Uterus (tissue), 4 donors: ENCODE measurements at places on chromosomes 11 and 22. TPM values are rescaled to one million over a fixed set of nuclear protein-coding genes. Genes with fewer than 3 reads are reported as not detected.

The BRSK2 gene
- 2.2 TPM for total RNA-seq

DNA sequence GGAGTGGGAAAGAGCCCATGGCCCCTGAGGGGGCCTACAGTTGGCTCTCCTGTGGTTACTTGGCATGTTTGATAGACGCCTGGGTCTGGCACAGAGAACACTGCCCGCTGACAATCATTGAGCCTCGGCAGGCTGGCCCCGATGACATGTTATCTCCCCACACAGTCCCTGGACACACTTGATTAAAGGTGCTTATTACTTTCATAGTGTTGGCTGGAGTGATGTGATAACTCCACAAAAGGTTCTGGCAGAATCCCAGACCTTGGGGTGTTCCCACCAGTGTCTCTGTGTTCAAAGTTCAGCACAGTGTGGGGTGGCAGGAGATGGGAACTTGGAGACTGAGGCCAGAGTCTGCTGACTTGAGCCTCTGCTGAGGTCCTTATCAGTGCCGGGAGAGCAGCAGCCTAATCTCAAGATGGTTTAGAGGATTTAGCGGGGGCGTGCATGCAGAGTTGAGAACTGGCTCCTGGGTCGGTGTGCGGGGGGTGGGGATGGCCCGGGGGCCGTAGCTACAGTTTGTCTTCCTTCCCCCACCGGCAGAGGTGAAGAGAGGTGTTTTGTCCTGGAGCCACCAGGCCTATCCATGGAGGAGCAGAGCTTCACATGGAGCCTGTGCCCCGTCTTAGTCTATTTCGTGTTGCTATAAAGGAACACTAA lies 22.5 kb downstream of the PARVB start:
- H3K27ac ChIP-seq = no peak overlapping the region
- no peaks in the 10 kb centered on the region for H3K36me3 ChIP-seq
- H3K4me1 ChIP-seq = no peaks in the 10 kb centered on the region
- no peaks in the 10 kb centered on the region for H3K27me3 ChIP-seq
- DNase-seq = no peak

GRCh38 chr11:60530454-60531100 lies 15.4 kb downstream of the MS4A13 start:
- H3K36me3 ChIP-seq = no peaks in the 10 kb centered on the region
- no peaks in the 10 kb centered on the region for H3K4me1 ChIP-seq
- no peak overlapping the region for H3K27ac ChIP-seq

DNA sequence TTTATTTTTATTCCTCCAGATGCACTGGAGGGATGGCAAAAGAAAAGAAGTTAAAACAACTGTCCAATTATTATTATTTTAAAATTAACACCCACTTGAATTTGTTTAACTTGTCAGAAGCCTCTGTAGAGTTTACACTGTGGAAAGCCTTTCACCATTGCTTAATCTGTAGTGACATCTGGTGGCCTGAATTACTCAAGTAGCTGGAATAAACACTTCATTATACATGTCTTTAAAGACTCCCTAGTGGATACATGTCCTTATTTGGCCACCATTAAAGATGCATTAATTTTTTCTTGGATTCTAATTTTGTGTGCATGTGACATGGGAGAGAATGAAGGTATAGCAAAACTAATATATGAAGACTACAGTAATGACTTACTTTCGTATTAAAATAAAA lies 1496.5 kb downstream of the FAM181B start:
- H3K27ac ChIP-seq = no peak overlapping the region
- H3K4me1 ChIP-seq = no peaks in the 10 kb centered on the region
- H3K27me3 ChIP-seq = no peaks in the 10 kb centered on the region

The NXPE1 gene
- total RNA-seq = not detected

- H3K4me1 ChIP-seq = no peaks in the 10 kb centered on the region
- H3K36me3 ChIP-seq = no peaks in the 10 kb centered on the region
- DNase-seq = no peak
Measured at GRCh38 chr11:86313793-86314192, 11.8 kb downstream of the HIKESHI start.

DNA sequence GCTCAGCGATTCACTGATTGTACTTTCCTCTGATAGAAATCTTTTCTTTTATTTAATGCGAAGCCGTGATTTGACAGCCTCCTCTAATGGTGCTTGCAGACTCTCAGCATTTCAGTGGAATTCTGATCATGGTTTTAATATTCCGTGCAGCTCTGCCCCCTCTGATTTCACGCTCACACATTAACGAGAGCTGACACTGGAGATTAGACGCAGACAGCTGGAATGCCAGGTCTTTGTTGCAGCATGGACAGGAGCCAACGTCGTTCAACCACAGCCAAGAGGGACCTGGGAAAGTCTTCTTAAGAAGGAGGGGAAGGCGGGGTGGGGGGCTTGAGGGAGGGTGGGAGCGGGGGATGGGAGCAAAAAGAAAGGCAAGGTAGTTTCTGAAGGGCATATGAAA lies 186.4 kb downstream of the BLID start:
- no peaks in the 10 kb centered on the region for H3K27me3 ChIP-seq
- DNase-seq = peak; percentile 30
- peak overlapping the region; percentile 33 for H3K27ac ChIP-seq
- H3K36me3 ChIP-seq = no peaks in the 10 kb centered on the region
- peak overlapping the region; percentile 33 for H3K4me3 ChIP-seq

DNA sequence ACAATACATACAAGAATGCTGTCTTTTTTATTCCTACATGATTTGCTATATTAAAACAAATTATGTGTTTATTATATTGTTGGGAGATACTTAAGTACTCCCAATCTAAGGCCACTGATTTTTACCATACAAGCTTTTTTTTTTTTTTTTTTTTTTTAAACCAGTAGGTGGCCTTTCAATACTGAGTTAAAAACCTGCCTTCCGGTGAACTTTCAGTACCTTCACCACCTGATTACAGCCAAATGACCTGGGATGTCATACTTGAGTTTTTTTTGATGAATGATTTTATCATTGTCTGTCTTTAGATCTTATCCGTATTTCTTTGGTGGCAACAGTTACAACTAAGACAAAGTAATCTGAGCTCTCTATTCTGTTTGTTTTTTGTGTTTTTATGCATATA lies 94.0 kb upstream of the FOLH1 start:
- H3K4me3 ChIP-seq = no peak overlapping the region
- H3K36me3 ChIP-seq = no peaks in the 10 kb centered on the region
- no peaks in the 10 kb centered on the region for H3K27me3 ChIP-seq
- no peak for DNase-seq
- no peaks in the 10 kb centered on the region for H3K4me1 ChIP-seq

GRCh38 chr11:77403211-77403610 lies 70.7 kb downstream of the PAK1 start:
- peaks cover 5% of the 10 kb centered on the region for H3K4me1 ChIP-seq
- DNase-seq = no peak
- H3K27me3 ChIP-seq = no peaks in the 10 kb centered on the region
- H3K4me3 ChIP-seq = no peak overlapping the region
- H3K27ac ChIP-seq = no peak overlapping the region

The MRGPRX4 gene
- not detected for total RNA-seq

The YAP1 gene
- total RNA-seq = 177 TPM

- DNase-seq = no peak
- peaks cover 7% of the 10 kb centered on the region for H3K4me1 ChIP-seq
- no peak overlapping the region for H3K4me3 ChIP-seq
Measured at GRCh38 chr22:24191381-24191841, 10.1 kb downstream of the SUSD2 start.

- no peak for DNase-seq
- H3K27me3 ChIP-seq = no peaks in the 10 kb centered on the region
- H3K4me1 ChIP-seq = no peaks in the 10 kb centered on the region
- H3K27ac ChIP-seq = no peak overlapping the region
Measured at GRCh38 chr11:134312807-134313206, 19.0 kb upstream of the GLB1L2 start.

DNA sequence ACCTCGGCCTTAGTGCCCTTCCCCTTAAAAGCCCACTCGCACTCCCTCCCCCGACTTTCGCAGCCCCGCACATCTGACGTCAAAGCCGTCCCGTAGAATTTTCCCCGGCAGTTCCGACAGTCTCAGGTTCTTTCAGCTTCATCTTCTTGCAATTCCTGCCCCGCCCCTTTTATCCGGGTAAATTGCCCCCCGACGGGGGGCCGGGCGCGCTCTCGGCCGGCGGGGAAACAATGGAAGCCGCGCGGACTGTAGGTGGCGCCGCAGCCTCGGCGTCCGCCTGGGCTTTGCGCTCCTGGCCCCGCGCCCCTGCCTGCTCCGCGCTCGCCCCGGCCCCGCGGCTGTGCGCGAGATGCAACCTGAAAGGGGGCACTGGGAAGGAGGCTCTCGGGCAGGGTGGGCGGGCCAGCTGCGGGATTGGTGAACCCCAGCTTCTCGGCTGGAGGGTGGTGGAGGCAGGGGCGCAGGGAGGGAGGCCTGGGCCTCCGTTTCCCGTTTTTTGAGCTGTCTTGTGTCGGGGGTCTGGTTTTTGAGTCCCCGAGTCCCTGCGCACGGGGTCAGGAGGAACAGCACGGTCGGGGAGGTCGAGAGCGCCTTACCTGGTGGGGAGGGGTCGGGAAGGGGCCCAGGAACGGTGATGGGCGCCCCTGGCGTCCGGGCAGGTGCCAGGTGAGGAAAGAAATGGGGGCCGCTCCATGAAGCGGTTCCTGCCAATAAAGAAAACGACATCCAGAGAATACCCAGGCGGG lies 859 bp upstream of the FGF19 start:
- DNase-seq = no peak
- no peaks in the 10 kb centered on the region for H3K4me1 ChIP-seq
- no peaks in the 10 kb centered on the region for H3K36me3 ChIP-seq
- no peak overlapping the region for H3K27ac ChIP-seq
- H3K27me3 ChIP-seq = no peaks in the 10 kb centered on the region

DNA sequence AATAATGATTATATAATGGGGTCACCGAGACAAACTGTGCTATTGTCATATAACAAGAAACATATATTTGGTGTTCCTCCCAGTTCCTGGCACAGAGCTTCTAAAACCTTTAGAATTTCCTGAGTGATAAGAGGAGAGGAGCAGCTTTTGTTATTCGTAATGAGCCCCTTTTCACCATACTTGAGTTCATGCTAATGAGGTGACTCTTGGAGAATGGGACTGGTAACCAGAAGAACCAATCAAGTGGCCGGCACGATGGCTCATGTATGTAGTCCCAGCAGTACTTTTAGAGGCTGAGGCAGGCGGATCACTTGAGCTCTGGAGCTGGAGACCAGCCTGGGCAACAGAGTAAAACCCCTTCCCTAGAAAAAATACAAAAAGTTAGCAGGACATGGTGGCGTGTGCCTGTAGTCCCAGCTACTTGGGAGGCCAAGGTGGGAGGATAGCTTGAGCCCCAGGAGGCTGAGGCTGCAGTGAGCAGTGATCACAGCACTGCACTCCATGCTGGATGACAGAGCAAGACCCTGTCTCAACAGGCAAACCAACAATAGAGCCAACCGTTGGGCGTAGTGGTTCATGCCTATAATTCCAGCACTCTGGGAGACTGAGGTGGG lies 62.7 kb upstream of the FTH1 start:
- H3K27me3 ChIP-seq = no peaks in the 10 kb centered on the region
- H3K4me1 ChIP-seq = no peaks in the 10 kb centered on the region
- no peaks in the 10 kb centered on the region for H3K36me3 ChIP-seq
- no peak for DNase-seq
- H3K27ac ChIP-seq = no peak overlapping the region
- no peak overlapping the region for H3K4me3 ChIP-seq

The FOSL1 gene
- total RNA-seq = 2.9 TPM

GRCh38 chr11:75328426-75329277 lies 22.8 kb downstream of the ARRB1 start:
- peaks cover 9% of the 10 kb centered on the region for H3K4me1 ChIP-seq
- DNase-seq = peak; percentile 65
- H3K27ac ChIP-seq = no peak overlapping the region
- no peaks in the 10 kb centered on the region for H3K36me3 ChIP-seq
- no peaks in the 10 kb centered on the region for H3K27me3 ChIP-seq
- no peak overlapping the region for H3K4me3 ChIP-seq

- H3K4me1 ChIP-seq = peaks cover 9% of the 10 kb centered on the region
- no peak overlapping the region for H3K27ac ChIP-seq
- no peaks in the 10 kb centered on the region for H3K27me3 ChIP-seq
- no peaks in the 10 kb centered on the region for H3K36me3 ChIP-seq
- no peak for DNase-seq
Measured at GRCh38 chr22:49958366-49958921, 2.1 kb upstream of the PIM3 start.

DNA sequence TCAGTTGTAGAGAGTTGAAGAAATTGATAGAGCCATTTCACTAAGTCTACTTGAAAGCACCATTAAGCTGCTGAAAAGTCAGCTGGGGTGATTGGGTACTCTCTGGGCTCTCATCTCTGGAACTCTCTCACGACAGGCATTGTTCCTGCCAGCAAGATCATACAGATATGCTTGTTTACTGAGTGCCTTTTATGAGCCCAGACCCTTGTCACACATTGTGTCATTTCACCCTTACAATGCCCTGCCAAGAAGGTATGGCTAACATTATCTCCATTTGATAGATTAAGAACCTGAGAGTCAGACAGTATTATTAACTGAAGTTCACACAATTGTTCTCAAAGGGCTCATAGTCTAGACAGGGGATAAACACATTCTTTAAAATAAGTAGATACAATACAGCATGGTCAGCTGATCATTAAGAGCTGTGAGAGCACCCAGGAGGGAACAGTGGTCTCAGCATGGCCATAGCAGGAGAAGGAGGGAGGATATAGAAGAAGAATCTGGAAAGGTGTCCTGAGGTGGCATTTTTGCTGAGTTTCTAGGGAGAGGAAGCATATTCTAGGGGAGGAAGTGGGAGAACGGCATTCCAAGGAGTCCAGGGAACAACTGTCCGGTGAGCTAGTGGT lies 580.5 kb downstream of the INSC start:
- H3K4me3 ChIP-seq = no peak overlapping the region
- no peaks in the 10 kb centered on the region for H3K4me1 ChIP-seq
- DNase-seq = no peak
- H3K27me3 ChIP-seq = no peaks in the 10 kb centered on the region
- no peak overlapping the region for H3K27ac ChIP-seq

DNA sequence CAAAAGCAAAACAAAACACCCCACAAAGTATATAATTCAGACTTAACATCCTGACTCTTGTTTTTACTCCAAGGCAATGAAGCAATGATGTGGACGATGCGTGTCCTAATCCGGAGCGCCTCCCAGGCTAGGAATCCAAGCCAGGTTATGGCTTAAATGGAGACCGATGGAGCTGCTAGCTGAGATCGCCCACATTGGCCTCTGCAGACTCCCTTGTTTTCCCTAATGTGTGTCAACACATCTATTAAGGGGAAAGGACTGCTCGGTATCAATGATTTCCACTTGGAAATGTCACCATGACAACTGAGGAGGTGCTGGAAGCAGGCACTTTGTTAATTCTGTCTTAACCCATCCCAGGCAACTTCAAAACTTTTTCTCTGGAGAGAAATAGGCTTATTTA lies 311.7 kb downstream of the TBC1D22A start:
- no peaks in the 10 kb centered on the region for H3K27me3 ChIP-seq
- no peaks in the 10 kb centered on the region for H3K36me3 ChIP-seq
- H3K4me3 ChIP-seq = no peak overlapping the region
- no peak overlapping the region for H3K27ac ChIP-seq
- no peak for DNase-seq
- no peaks in the 10 kb centered on the region for H3K4me1 ChIP-seq

The C2CD2L gene
- total RNA-seq = 2.9 TPM

DNA sequence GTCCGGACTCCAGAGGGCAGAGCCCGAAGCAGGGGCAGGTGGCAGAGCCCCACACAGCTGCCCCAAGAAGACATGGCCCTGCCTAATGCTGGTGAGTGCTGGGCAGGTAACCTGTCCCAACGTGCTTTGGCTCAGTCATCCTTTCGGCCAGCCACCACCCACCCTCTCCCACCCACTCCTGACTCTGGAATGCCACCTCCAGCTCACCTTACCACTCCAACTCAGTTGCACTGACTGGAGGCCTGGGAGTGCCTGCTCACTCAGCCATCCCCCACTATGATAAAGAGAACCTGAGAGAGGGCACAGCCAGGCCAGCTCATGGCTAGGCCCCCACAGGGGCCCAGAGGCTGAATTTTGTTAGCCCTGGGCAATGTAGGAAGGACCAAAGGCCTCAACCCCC lies 53.8 kb upstream of the MPEG1 start:
- no peaks in the 10 kb centered on the region for H3K36me3 ChIP-seq
- no peak overlapping the region for H3K4me3 ChIP-seq

The THY1 gene
- 88.9 TPM for total RNA-seq
